Naive B cell (primary cell): ENCODE measurements at places on chromosomes 6 and 20. TPM values are rescaled to one million over a fixed set of nuclear protein-coding genes. Genes with fewer than 3 reads are reported as not detected.

Gene CST7
- 3.1 TPM for polyA plus RNA-seq

Gene OR2B6
- polyA plus RNA-seq, result not detected

Gene SLPI
- polyA plus RNA-seq, result not detected

Gene ZKSCAN8
- polyA plus RNA-seq, result not detected

Gene KATNA1
- 24.0 TPM for polyA plus RNA-seq

Gene TLDC2
- not detected for polyA plus RNA-seq

Gene OPRL1
- 3.4 TPM for polyA plus RNA-seq

Gene MCHR2
- polyA plus RNA-seq, result not detected

Gene KIF13A
- polyA plus RNA-seq, result 1.0 TPM

Gene GGTLC1
- polyA plus RNA-seq, result not detected

Gene DCDC2
- not detected for polyA plus RNA-seq

Gene DEFB124
- not detected for polyA plus RNA-seq

Gene TREM1
- 5.6 TPM for polyA plus RNA-seq

Gene CBLN4
- polyA plus RNA-seq, result not detected

Gene MACROD2
- 49.3 TPM for polyA plus RNA-seq

Gene MATN4
- polyA plus RNA-seq, result not detected

Gene RMND1
- polyA plus RNA-seq, result 11.5 TPM

Gene SPEF1
- not detected for polyA plus RNA-seq

Gene HS3ST5
- not detected for polyA plus RNA-seq

Gene MOG
- polyA plus RNA-seq, result not detected

DNA sequence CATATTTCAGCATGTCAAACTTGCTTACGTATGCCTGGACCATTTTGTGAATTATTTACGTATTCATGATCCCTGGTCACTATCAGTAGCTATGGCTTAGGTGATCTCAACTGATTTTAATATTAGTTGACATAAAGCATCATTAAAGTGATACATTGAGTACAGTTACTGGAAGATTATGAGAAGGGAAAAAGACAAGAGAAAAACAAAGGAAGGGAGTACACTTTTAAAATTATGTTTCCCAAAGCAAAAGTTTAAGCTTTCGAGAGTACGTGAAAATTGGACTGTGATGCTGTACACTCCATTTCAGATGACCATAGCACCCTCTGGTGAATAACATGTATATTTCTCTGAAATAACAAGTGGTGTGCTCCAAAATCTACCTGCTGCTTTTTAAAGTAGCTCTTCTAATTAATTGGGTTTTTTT lies 215.0 kb upstream of the HSF2 start:
- no peak overlapping the region for H3K4me3 ChIP-seq
- DNase-seq, result no peak
- no peaks in the 10 kb centered on the region for H3K4me1 ChIP-seq
- H3K27ac ChIP-seq, result no peak overlapping the region

- H3K4me1 ChIP-seq, result peaks cover 4% of the 10 kb centered on the region
- DNase-seq, result no peak
- no peak overlapping the region for H3K27ac ChIP-seq
- H3K27me3 ChIP-seq, result peaks cover 7% of the 10 kb centered on the region
- H3K4me3 ChIP-seq, result no peak overlapping the region
Measured at GRCh38 chr6:71334768-71335167, 46.2 kb downstream of the OGFRL1 start.

GRCh38 chr6:52375780-52376556 lies 14.0 kb downstream of the PAQR8 start:
- H3K4me1 ChIP-seq, result peaks cover 42% of the 10 kb centered on the region
- no peak for DNase-seq
- peaks cover 19% of the 10 kb centered on the region for H3K36me3 ChIP-seq
- H3K4me3 ChIP-seq, result peak overlapping the region; percentile 27
- H3K27ac ChIP-seq, result no peak overlapping the region

DNA sequence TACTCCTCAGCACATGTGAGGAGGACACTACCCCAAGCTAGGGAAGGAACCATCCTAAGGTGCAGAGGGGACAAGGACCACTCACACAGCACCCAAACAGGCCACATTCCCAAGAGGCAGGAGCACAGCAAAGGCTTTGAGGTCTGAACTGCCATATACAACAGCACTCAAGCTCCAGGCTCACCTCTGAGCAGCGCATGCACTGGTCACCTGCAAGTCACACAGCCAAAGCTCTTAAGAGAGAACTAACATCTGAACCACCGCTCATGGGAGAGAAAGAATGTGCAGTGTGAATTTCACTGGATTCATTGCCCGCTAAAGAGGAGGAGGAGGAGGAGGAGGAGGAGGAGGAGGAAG lies 31.0 kb downstream of the NPEPL1 start:
- peaks cover 25% of the 10 kb centered on the region for H3K27me3 ChIP-seq
- DNase-seq, result no peak
- no peaks in the 10 kb centered on the region for H3K4me1 ChIP-seq
- peaks cover 21% of the 10 kb centered on the region for H3K36me3 ChIP-seq
- no peak overlapping the region for H3K27ac ChIP-seq

DNA sequence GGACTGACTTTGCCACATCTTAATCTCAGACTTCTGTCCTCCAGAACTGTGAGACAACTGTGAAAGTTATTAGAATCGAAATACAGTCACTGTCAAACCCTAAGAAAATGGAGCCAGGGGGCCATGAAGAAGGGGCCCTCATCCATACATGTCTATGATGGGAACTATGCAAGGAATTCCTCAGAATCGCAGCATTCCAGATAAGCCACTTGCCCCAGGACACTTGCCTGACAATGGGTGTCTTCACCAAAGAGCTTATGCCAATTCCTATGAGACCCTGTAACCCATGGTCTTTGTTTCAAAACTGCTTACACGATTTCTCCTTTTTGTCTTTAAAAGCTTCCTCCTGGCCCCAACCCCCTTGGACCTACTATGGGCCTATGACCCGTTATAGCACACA lies 90.4 kb upstream of the FOXP4 start:
- H3K36me3 ChIP-seq, result no peaks in the 10 kb centered on the region
- H3K27ac ChIP-seq, result no peak overlapping the region
- no peak for DNase-seq
- H3K4me1 ChIP-seq, result peaks cover 6% of the 10 kb centered on the region

GRCh38 chr6:3032986-3033385 lies 33.3 kb downstream of the NQO2 start:
- H3K27ac ChIP-seq, result no peak overlapping the region
- peaks cover 32% of the 10 kb centered on the region for H3K27me3 ChIP-seq
- H3K36me3 ChIP-seq, result no peaks in the 10 kb centered on the region
- H3K4me1 ChIP-seq, result no peaks in the 10 kb centered on the region
- no peak for DNase-seq
- H3K4me3 ChIP-seq, result no peak overlapping the region

DNA sequence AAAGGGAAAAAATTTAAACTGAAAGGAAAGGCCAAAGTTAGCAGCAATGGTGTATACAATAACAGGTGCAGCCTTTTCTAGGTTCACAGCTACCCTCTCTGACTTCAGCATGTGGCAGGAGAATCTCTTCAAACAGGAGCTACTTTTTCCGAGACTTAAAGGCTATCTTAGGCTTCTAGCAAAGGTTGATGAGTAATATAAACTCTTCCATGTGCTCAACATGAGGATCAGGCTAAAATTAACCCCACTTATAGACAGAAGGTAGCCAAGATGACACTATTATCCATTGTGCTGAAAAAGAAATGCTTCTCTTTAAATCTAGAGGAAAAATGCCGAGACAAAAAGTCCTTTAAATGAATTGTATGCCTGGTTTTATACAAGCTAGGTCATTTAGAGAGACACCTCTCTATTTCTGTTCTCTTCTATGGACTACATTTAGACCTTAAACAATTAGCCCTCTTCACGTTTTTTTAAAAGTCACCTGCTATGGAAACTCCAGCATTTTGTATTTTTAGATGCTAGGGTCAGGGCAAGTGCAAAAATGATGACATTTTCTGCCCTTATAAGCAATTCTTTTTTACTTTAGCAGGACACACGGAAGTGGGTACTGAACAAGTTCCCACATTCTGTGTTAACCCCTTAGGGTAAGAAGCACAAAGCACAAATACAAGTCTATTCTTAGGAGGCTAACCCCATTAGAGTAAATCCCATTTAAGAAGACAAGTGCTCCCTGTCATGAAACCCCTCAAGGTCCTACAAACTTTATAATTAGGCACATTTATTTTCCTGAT lies 216.8 kb upstream of the CITED2 start:
- no peak overlapping the region for H3K4me3 ChIP-seq
- H3K27me3 ChIP-seq, result peaks cover 14% of the 10 kb centered on the region
- H3K36me3 ChIP-seq, result no peaks in the 10 kb centered on the region
- no peaks in the 10 kb centered on the region for H3K4me1 ChIP-seq
- no peak overlapping the region for H3K27ac ChIP-seq

- no peak for DNase-seq
- no peaks in the 10 kb centered on the region for H3K27me3 ChIP-seq
- peak overlapping the region; percentile 84 for H3K4me3 ChIP-seq
- H3K27ac ChIP-seq, result peak overlapping the region; percentile 88
- peaks cover 1% of the 10 kb centered on the region for H3K36me3 ChIP-seq
- H3K4me1 ChIP-seq, result peaks cover 88% of the 10 kb centered on the region
Measured at GRCh38 chr6:41715795-41716515, 19.5 kb downstream of the TFEB start.

DNA sequence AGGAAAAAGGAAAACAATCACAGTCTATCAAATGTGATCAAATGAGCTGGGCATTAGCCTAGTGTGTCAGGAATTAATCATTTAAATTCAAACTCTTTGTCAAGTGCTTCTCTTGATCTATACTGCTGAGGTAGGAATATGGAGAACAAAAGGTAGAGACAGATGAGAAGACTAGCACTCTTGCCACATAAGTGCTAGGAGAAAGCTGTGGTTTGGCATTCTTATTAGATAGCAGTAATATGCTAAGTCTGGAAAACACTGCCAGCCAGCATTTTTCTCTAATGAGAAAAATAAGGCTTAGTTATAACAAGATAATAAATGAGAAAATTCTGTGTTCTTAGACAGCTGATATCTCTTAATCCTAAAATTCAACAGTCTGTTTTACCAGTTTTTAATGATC lies 38.9 kb downstream of the ORC3 start:
- peaks cover 13% of the 10 kb centered on the region for H3K36me3 ChIP-seq
- H3K27ac ChIP-seq, result no peak overlapping the region
- H3K4me1 ChIP-seq, result no peaks in the 10 kb centered on the region
- H3K4me3 ChIP-seq, result no peak overlapping the region
- DNase-seq, result no peak

GRCh38 chr6:26009817-26010216 lies 47.2 kb downstream of the TRIM38 start:
- H3K27me3 ChIP-seq, result no peaks in the 10 kb centered on the region
- H3K27ac ChIP-seq, result no peak overlapping the region
- no peak for DNase-seq
- no peak overlapping the region for H3K4me3 ChIP-seq

DNA sequence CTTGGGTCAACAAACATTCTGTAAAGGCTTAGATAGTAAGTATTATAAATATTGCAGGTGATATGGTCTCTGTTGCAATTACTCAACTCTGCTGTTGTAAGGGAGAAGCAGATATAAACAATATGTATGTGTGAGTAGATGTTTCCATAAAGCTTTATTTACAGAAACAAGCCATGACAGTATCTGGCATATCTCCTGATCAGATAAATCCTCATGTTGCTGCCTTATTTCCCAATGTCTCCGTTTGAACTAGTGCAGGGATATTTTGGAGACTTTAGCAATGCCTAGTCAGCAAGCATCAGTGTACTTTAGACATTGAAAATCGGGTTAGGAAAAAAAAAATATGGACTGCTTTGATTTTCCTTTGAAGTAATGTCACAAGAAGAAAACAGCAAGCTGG lies 96.1 kb downstream of the LAMA2 start:
- DNase-seq, result no peak
- H3K27ac ChIP-seq, result no peak overlapping the region

- no peaks in the 10 kb centered on the region for H3K36me3 ChIP-seq
- H3K4me1 ChIP-seq, result peaks cover 5% of the 10 kb centered on the region
- H3K27me3 ChIP-seq, result no peaks in the 10 kb centered on the region
- no peak overlapping the region for H3K27ac ChIP-seq
- no peak overlapping the region for H3K4me3 ChIP-seq
Measured at GRCh38 chr6:163892824-163893561, 478.5 kb downstream of the QKI start.

DNA sequence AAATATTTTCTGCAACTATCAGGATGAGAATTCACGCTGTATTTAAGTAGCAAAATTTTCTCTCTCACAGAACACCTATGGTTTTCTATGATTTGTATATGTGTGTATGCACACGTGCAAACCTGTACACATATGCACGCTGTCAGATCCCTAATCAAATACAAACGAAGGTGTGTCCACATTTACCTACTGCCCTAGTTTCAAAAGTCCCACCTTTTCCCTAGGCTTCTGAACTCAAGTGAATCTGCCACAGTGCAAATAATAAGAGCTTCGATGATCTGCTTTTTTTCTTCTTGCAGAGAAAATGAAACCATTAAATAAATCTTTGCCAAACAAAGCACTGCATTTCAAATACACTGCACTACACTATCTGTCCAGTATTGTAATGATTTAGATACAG lies 6.5 kb downstream of the HIVEP2 start:
- no peak for DNase-seq
- H3K27me3 ChIP-seq, result no peaks in the 10 kb centered on the region
- H3K27ac ChIP-seq, result no peak overlapping the region

GRCh38 chr6:149026530-149026942 lies 279.7 kb downstream of the UST start:
- H3K27me3 ChIP-seq, result no peaks in the 10 kb centered on the region
- no peak overlapping the region for H3K27ac ChIP-seq
- H3K4me1 ChIP-seq, result peaks cover 3% of the 10 kb centered on the region
- peaks cover 17% of the 10 kb centered on the region for H3K36me3 ChIP-seq
- no peak overlapping the region for H3K4me3 ChIP-seq
- DNase-seq, result peak; percentile 16

- no peak overlapping the region for H3K4me3 ChIP-seq
- no peaks in the 10 kb centered on the region for H3K36me3 ChIP-seq
- no peak overlapping the region for H3K27ac ChIP-seq
- peaks cover 5% of the 10 kb centered on the region for H3K27me3 ChIP-seq
- H3K4me1 ChIP-seq, result no peaks in the 10 kb centered on the region
Measured at GRCh38 chr20:62697468-62697912, 11.1 kb upstream of the NTSR1 start.

DNA sequence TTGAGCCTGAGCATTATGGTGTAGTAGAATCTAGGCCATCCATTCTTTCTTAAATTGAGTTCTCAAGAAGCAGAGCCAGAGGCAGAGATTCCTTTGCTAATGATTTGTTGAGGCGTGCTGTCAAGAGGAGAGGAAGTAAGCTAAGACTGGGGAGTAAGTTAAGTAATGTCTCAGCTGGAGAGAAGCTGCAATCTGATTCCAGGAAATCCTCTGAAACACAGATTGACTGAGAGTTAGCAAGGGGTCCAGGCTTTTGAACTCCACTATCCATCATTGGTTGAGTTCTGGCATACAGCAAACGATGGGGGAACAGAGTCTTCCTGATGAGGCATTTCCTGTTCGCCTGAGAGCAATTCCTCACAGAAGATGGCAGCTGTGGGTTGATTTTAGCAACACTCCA lies 207.4 kb upstream of the RAB32 start:
- no peaks in the 10 kb centered on the region for H3K36me3 ChIP-seq
- DNase-seq, result no peak
- no peak overlapping the region for H3K27ac ChIP-seq
- H3K27me3 ChIP-seq, result no peaks in the 10 kb centered on the region
- no peaks in the 10 kb centered on the region for H3K4me1 ChIP-seq
- no peak overlapping the region for H3K4me3 ChIP-seq

GRCh38 chr6:159880412-159880975 lies 10.3 kb upstream of the MAS1 start:
- H3K36me3 ChIP-seq, result no peaks in the 10 kb centered on the region
- DNase-seq, result no peak
- no peak overlapping the region for H3K27ac ChIP-seq
- H3K4me3 ChIP-seq, result no peak overlapping the region

- H3K27ac ChIP-seq, result no peak overlapping the region
- H3K36me3 ChIP-seq, result no peaks in the 10 kb centered on the region
- no peak overlapping the region for H3K4me3 ChIP-seq
- no peak for DNase-seq
- H3K4me1 ChIP-seq, result no peaks in the 10 kb centered on the region
Measured at GRCh38 chr6:110401585-110402176, 13.7 kb downstream of the DDO start.
